ENCODE measurements at places on chromosomes 7 and 10. TPM values are rescaled to one million over a fixed set of nuclear protein-coding genes. Genes with fewer than 3 reads are reported as not detected.

- DNase-seq: no peak
Measured at GRCh38 chr10:47026301-47027107, 115.3 kb downstream of the PTPN20 start.

ZPBP gene
- total RNA-seq: not detected

- DNase-seq: no peak
Measured at GRCh38 chr7:28395831-28396230, 16.5 kb upstream of the CREB5 start.

DNA sequence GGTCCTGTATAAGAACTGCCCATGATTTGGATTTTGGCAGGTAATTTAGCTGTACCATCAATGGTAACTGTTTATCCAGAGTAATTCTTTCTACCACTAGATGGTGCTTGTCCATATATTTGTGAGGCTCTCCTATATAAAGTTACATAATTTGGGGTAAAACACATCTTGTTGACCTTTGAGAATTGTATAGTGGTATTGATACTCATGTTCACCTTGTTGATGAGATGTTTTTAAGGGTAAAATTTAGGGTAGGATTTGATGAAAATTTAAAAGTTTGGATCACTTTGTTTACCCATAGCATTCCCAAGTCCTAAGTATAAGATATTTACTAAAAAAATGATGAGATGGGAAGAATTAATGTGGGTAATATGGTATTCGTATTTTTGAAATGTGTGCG, 31.6 kb downstream of the ST7 start:
- DNase-seq: peak; percentile 29

GRCh38 chr10:124532106-124532641, 70.6 kb downstream of the LHPP start:
- peak; percentile 3 for DNase-seq

DNA sequence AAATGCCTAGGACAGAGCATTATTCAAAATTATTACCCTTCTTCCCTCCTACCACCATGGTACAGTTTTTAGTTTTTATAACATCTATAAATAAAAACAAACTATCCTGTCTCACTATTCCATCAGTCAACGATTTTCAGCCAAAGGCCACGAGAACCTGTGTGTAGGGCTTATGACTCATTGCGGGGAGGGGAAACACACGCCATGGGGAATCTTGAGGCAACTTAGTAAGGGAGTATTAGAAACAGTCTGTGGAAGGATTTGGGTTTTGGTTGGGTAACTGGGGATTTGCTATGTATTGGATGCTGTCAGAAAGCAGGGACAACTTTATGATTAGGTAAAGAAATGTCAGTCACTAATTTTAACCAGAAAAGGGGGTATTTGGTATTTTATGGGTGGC, 14.7 kb downstream of the GPR141 start:
- peak; percentile 10 for DNase-seq

WEE2 gene
- total RNA-seq: 0.05 TPM

DNA sequence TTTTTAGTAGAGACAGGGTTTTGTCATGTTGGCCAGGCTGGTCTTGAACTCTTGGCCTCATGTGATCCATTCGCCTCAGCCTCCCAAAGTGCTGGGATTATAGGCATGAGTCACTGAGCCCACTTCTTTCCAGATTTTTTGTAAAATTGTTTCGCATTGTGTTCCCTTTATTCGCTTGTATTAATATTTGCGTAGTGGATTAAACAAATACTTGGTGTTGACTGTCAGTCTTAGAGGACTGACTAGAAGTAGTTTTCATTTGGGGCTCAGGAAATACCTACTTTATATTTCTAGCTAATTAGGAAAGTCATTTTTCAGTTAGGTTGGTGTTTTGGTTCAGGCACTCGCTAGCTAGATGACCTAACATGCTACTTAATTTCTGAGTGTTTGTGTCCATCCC, 11.1 kb downstream of the WAC start:
- DNase-seq: no peak

DNA sequence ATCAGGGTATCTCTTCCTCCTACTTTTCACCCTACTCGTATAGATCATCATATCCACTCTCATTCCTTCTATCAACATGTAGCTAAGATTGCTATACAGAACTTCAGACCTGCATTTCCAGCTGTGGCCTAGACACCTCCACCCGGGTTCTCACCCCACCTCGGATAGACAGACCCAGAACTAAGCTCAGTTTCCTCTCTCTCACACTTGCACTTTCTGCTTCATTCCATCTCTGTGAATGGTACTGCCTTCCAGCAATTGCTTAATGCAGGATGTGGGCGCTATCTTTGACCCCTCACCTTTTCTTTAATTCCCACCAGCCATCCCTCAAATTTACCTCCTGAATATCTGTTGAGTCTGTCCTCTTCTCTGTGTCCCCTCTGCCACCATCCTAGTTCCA, 35.7 kb downstream of the AGK start:
- no peak for DNase-seq

LIPK gene
- not detected for total RNA-seq

MYL7 gene
- total RNA-seq: not detected

CPN1 gene
- not detected for total RNA-seq

DNA sequence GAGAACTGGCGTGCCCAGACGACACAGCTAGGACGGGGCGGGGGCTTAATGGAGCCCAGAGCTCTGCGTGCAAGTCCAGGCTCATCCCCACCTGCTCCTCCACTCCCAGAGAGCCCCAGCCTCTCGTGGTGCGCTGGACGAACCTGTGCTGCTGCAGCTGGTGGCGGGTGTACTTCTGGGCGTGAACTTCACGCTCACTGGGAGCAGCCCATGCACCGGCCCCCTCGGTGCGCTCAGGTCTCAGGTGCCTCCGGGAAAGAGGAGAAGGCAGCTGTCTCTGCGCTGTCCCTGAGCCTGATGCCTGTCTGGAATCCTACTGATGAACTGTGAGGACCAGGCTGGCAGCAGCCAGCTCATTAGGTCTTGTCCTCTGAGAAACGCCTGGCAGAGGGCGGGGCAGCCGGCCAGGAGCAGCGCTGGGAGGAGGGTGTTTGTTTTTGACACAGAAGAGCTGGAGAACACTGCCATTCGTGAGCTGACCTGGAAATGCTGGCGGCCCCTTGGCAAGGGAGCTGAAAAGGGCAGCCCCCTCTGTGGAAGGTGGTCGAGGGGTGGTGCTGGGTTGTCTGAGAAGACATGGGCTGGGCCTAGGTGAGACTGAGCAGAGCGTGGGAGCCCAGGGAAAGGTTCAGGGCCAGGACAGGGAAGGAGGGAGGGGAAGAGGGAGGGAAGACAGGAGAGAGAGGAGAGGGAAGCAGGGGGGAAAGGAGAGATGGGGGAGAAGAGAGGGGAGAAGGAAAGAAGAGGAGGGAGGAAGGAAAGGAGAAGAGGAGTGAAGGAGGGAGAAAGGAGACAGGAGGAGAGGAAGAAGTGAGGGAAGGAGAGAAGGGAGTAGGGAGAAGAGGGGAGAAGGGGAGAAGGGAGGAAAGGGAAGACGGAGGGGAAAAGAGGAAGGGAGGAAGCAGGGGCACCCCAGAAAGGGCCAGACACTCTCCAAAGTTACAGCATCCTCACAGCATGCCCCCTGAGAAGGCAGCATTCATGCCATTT, 53.5 kb upstream of the TNS3 start:
- peak; percentile 60 for DNase-seq

PALD1 gene
- total RNA-seq: 4.0 TPM

DNA sequence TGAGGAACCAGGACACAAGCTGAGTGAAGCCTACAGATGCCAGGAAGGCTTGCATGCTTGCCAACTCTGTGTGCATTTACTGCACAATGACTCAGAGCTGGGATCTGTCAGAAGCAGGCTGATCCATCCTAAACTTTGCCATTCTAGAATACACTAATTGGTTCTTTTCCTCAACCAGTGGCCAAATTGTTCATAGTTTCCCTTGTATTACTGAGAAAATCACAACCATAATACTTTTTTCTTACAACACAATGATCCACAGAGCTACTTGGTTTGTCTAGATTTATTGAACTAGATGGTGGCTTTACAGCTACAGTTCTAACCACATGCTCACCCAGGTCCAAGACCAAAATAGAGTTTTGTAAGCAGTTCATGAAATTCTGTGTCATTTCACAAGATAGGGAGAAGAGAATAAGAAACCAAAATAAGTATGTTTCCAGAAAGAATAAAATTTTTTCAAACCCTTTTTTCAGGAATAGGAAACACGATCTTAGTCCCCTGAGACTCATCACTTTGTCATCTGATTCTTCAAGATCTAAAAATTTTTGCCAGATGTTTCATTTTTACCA, 21.0 kb upstream of the LRRC17 start:
- DNase-seq: peak; percentile 93

- DNase-seq: no peak
Measured at GRCh38 chr7:99126921-99127553, 16.9 kb downstream of the SMURF1 start.

NPSR1 gene
- total RNA-seq: not detected

DNA sequence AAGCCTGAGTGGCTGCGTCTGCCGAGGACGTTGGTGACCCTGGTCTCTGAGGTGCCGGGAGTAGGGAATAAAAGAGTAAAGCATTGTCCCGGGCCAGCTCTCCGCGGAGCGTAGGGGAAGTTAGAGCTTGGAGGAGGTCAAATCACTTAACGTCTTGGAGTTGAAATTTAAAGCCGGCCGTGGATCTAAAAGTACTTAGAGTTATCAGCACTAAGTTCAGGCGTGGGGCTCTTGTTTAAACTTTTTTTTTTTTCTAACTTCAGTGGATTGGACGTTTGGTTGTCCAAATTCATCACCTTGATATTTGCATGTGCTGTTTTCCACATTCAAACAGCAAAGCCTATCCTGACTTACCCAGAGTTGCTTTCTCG, 700 bp downstream of the NIPSNAP2 start:
- DNase-seq: no peak

GRCh38 chr10:59245686-59246085, 69.2 kb downstream of the PHYHIPL start:
- no peak for DNase-seq

GPER1 gene
- 7.3 TPM for total RNA-seq

- peak; percentile 92 for DNase-seq
Measured at GRCh38 chr7:103141753-103142404, 7.0 kb downstream of the NAPEPLD start.

DNA sequence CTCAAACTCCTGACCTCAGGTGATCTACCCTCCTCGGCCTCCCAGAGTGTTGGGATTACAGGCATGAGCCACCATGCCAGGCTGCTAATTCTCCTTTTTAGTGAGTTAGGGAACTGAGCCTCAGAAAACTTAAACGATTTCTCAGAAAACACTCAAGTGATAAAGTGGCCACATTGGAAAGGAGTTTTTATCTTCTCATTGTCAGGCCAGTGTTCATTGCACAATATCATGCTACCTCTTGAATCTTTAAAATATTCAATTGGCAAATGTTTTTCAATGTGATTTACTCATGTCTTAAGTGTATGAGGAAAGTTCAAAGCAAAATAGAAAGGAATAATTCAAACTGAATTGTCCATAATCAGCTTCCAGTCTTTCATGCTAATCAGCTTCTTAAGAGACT, 80.7 kb downstream of the ITGB8 start:
- no peak for DNase-seq

- DNase-seq: no peak
Measured at GRCh38 chr10:71308985-71309384, 10.1 kb upstream of the SLC29A3 start.

- no peak for DNase-seq
Measured at GRCh38 chr10:101670635-101671034, 24.3 kb downstream of the FBXW4 start.

GDF10 gene
- total RNA-seq: not detected

PAPOLB gene
- total RNA-seq: not detected

DNA sequence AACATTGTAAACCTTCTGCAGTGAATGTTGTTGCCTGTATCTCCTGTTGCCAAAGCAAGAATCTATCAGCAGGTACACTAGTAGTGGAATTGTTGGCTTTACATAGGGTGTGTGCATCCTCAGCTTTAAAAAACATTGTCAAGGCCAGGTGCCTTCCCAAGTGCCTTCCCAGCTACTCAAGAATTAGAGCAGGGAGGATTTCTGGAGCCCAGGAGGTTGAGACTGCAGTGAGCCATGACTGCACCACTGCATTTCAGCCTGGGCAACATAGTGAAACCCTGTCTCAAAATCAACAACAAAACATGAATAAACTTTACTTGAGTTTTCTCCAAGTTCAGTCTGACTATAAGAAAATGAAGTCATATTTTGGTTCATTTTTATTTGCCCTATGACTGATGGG, 217.3 kb downstream of the CCSER2 start:
- no peak for DNase-seq

SEMA3C gene
- 268 TPM for total RNA-seq

Measured in A172 (cell line).